ENCODE measurements at places on chromosomes 1 and 21.
A peak's percentile ranks its signal among the peaks of the same experiment; 100 is the strongest.

DNA sequence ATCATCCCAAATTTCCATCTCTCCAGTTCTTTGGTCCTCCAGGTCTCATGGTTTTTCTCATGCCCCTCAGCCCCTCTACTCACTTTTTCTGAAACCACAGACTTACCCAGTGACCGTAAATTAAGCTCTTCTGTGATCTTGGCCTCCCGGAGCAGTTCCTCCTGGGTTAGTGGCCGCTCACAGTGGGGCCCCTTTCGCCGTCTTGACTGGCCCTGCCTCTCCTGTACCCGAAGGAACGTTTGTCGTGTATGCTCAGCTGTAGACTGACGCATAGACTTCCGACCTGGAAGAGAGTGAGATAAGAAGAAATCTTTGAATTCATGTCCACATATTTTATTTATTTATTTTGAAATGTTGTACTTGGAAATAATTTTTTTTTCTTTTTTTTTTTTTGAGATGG is 5.8 kb downstream of the VPS72 start:
- no peak for DNase-seq

- DNase-seq = peak; percentile 78
Observed at GRCh38 chr1:173122958-173123852, 72.5 kb upstream of the TNFSF18 start.

GRCh38 chr1:216596281-216596862 is 126.9 kb downstream of the ESRRG start:
- DNase-seq = no peak

DNA sequence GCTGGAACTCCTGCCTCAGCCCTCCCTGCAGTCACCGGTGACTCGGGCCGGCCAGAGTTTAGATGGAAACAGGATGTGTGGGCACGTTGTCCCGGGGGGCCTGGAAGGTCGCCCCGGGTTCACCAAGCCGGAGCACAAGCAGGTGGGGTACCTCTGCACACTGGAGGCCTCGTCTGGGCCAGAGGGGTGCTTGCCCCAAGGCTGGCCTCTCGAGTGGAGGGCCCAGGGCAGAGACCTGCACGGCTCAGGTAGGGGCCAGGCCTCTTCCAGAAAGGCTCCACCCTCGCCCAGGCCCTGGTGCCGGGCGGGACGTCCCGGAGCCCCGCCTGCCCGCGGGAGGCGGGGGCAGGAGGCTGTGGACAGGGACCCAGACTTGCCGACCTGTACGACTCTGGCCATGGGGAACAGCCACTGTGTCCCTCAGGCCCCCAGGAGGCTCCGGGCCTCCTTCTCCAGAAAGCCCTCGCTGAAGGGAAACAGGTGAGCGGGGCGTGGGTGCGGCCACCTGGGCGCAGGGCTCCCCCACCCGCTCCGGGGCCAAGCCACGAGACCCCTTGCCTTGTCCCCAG is at the start of gene PLEKHN1:
Gene PLEKHN1, plus strand, starts transcription at position 348 of the 569 bp plus-strand sequence. Its CDS starts 50 bp downstream, at position 398.
- DNase-seq = peak; percentile 65

- no peak for DNase-seq
Observed at GRCh38 chr1:119546641-119547040, 39.6 kb downstream of the HSD3B1 start.

GRCh38 chr1:154497026-154497806 is 4.8 kb upstream of the TDRD10 start:
- DNase-seq = no peak

- DNase-seq = no peak
Observed at GRCh38 chr1:43831851-43832250, 101.8 kb upstream of the ARTN start.

DNA sequence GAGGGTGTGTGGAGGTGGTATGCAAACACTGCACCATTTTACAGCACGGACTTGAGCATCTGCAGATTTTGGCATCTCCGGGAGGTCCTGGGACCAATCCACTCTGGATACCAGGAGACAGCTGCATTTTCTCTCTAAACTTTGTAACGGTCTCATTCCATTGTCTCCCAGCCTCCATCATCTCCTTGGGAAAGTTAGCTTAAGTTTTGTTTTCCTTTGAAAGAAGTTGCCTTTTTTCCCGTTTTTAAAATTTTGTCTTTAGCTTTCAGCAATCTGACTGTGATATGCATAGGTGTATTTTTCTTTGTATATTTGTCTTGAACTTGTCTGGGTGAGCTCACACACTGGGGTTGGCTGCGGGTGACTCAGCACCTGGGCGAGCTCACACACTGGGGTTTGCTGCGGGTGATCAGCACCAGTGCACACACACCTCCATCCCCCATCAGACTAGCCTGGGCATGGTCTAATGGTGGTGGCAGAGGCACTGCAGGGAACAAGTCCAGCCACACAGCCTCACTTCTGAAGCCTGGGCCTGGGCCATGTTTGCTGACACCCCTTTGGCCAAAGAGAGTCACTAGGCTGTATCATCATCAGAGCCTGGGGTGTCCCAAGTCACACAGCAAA is 32.1 kb upstream of the COL18A1 start:
- no peak for DNase-seq

- no peak for DNase-seq
Observed at GRCh38 chr1:48785869-48786268, 9.2 kb upstream of the BEND5 start.

GRCh38 chr21:41733951-41734689 is 32.7 kb downstream of the RIPK4 start:
- DNase-seq = no peak

DNA sequence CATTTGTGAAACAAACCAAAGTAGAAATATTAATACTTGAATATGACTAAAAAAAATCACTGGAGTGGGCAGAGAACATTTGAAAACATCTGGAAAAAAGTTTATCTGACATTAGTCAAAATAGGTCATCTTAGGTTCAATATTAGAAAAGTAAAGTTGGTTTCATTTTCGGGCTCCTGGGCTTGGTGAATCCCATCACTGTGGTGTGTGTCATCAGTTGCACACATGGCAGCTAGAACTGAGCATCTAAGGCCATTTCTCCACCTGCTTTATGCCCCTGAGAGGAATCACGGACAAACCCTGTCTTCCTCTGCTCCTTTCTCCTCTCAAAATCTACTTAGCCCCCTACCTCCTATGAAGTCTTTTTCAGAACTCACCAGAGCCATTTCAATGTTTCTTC is 5.4 kb downstream of the HSD11B1 start:
- no peak for DNase-seq

DNA sequence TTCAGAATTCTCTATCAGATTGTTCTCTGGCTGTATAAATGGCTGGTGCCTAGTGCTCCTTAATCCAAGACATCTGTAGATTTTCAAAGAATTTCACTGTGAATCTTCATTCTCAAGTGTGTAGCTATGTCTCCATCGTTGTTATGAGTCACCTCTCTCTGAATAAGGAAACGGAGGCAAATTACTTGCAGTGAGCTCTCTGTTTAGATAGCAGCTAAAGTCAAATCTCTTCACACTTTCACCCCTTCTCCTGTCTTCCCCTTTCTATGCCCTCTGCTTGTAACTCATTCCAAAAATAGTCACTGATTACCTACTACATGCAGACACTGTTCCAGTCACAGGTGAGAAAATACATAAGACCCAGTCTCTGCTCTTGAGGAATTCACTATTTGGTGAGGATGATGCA is 39.7 kb downstream of the CHML start:
- DNase-seq = no peak

GRCh38 chr1:228459091-228459993 is 27.8 kb upstream of the RNF187 start:
- DNase-seq = peak; percentile 76

DNA sequence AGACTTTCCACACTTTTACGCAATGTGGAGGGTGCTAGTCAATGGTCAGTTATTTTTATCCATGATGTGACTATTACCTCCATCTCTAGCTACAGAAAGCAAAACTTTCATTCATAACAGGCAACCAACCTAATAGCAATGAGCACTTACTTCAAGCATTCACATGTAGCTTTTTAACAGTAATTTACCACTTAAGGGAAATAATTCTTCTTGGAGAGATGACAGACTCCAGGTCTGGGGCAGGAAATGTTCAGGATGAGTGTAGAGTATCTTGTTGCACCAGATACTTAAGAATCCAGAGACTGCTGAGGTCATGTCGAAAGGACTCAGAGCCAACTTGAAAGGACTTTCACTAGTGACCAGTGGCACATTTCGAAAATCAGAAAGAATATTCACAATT is 347.6 kb downstream of the CHRM3 start:
- DNase-seq = no peak

DNA sequence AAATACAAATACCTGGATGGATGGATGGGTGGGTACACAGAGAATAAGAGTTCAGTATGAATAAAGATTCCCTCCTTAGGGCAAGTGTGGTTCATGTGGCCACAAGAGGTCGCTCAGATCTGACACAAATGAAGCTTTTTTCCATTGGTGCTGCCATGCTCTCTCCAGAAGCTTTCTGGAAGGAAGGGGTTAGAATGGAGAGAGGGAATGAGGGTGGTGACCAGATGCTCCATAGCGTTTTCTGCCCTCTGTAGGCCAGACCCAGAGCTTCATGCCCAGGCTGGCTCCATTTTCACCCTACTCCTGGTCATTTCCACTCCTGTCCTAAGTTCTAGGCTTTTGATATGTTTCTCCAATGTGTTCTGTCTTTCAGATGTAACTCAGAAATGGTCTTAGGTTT is 3.3 kb upstream of the FCRL6 start:
- peak; percentile 72 for DNase-seq

- DNase-seq = no peak
Observed at GRCh38 chr21:26351661-26352060, 181.1 kb upstream of the APP start.

GRCh38 chr1:49013079-49013478 is 236.4 kb upstream of the BEND5 start:
- DNase-seq = no peak

- no peak for DNase-seq
Observed at GRCh38 chr1:39501666-39502065, 10.2 kb downstream of the BMP8A start.

- DNase-seq = no peak
Observed at GRCh38 chr21:42736646-42737350, 83.4 kb downstream of the PDE9A start.

- no peak for DNase-seq
Observed at GRCh38 chr1:19307794-19308508, 4.0 kb downstream of the AKR7A2 start.

GRCh38 chr1:236998546-236998945 is 5.7 kb downstream of the MT1HL1 start:
- DNase-seq = no peak

DNA sequence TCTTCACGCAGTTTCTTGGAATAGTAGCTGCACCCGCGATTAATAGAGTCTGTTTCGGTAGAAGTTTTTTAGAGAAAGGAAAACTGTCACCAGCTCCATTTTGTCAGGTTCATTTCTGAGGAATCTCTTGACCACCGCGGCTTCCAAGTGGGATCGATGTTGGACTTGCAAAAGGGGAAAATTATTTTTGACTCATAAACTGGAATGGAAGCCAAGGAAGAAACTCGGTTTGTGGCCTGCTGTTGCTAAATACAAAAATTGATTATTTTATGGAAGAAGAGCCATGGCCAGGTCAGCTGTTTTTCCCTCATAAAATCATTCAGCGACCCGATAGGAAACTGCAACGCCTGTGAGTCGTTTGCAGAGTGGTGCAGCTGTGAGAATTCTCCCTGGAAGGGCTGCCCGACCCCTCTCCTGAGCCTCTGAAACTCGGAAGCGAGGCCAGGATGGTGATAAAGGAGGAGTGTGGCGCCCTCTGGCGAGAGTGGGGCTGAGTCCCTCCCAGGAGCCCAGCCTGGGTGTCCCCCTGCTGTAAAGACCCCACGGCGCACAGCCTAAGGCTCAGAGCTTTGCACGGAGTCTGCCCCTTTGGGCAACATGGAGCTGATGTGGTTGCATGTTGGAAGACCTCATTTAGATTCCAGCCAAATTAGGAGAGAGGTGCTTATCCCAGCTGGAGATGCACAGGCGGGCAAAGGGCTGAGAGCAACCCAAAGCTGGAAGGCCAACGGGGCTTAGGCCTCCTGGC is 83.6 kb upstream of the SLC25A33 start:
- peak; percentile 23 for DNase-seq

DNA sequence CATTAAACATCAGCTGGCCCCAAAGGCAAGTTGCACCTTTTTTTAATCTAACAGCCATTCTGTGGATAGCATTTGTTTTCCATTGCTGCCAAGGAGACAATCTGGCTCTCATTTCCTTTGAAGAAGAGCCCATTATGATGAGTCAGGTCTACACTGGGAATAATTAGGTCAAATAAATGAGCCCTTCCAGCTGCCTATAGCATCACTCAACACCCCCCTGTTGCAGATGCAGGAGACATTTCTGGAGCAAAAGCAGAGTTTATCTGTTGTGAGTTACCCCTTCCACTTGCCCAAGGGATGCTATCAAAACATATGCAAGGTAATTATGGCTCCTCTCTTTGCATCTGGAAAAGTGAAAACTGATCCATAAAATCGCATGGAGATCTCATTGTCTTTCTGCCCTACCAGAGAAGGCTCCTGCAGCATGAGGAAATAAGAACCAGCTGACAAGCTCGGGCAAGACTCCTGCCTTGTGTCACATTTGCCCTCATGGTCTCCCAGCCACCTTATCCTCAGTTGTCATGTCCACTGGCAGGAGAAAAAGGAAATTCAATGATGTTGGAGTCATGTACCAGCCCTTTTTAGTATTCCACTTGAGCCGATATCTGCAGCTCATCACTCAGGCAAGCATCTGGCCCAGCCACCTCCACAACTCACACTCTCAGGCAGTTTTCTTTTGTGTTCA is 135.9 kb downstream of the SLC30A10 start:
- DNase-seq = no peak

- no peak for DNase-seq
Observed at GRCh38 chr1:115307661-115308060, 30.4 kb downstream of the NGF start.

DNA sequence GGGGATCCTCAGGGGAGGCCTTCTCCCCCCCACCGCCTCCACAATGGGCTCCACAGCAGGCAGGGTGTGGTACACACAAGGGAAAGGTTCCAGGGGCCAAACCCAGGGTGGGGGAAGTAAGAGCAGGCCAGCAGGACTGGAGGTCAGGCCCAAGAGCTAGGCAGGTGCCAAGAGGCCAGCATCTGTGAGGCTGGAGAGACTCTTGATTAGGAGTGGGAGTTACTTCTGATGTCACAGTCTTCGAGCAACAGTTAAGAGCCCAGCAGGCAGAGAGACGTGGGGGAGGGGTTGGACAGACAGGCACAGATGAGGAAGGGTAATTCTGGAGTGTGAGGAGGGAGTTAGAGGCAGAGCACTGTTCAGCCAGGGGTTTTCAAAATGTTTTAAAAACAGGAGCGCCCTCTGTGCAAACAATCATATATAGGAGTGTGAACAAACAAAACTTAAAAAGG is 55.8 kb downstream of the SLC9A1 start:
- no peak for DNase-seq

- DNase-seq = no peak
Observed at GRCh38 chr1:66452162-66452561, 81.8 kb upstream of the SGIP1 start.

DNA sequence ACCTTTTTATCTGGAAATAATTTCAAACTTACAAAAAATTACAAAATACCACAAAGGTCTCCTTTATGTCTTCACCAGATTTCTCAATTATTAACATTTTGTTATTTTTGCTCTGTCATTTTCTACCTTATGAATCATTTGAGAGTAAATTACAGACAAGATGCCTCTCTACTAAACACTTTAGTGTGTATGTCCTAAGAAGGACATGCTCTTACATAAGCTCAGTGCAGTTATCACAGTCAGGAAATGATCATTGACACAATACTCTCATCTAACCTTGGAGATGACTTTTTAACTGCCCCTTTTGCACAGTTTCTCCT is 378.9 kb upstream of the RUNX1 start:
- DNase-seq = no peak

- DNase-seq = no peak
Observed at GRCh38 chr1:181737056-181737455, 253.7 kb downstream of the CACNA1E start.

GRCh38 chr21:22650226-22650625 is 1652.0 kb downstream of the NCAM2 start:
- DNase-seq = no peak
